Esophagus (tissue), 2 donors: ENCODE measurements at places on chromosomes 3 and 15. TPM values are rescaled to one million over a fixed set of nuclear protein-coding genes. Genes with fewer than 3 reads are reported as not detected.

The CHST14 gene
- 4.4 TPM for polyA plus RNA-seq

The GOLGA8G gene
- polyA plus RNA-seq = not detected

The KCNAB1 gene
- polyA plus RNA-seq = 0.61 TPM

The MORC1 gene
- not detected for polyA plus RNA-seq

The WDR93 gene
- 0.02 TPM for polyA plus RNA-seq

The PTPRG gene
- 1.1 TPM for polyA plus RNA-seq

The P4HTM gene
- polyA plus RNA-seq = 14.5 TPM

The IREB2 gene
- polyA plus RNA-seq = 9.0 TPM

The TGM5 gene
- polyA plus RNA-seq = 12.9 TPM

The CGGBP1 gene
- 24.9 TPM for polyA plus RNA-seq

The CIAO2A gene
- polyA plus RNA-seq = 39.0 TPM

The ADGRG7 gene
- polyA plus RNA-seq = not detected

The ZBTB11 gene
- 5.0 TPM for polyA plus RNA-seq

The TP63 gene
- polyA plus RNA-seq = 37.8 TPM

The HIGD2B gene
- not detected for polyA plus RNA-seq

The MYRIP gene
- polyA plus RNA-seq = 0.55 TPM

The EFCAB12 gene
- polyA plus RNA-seq = 0.02 TPM

The CISH gene
- 7.0 TPM for polyA plus RNA-seq

The DAZL gene
- not detected for polyA plus RNA-seq

The PARP15 gene
- 0.94 TPM for polyA plus RNA-seq

The SEMA3F gene
- 55.4 TPM for polyA plus RNA-seq

The GASK1A gene
- 1.1 TPM for polyA plus RNA-seq

The CCDC39 gene
- not detected for polyA plus RNA-seq
